Hematopoietic multipotent progenitor cell treated with erythropoietin and hydrocortisone succinate and interleukin-3 and kit ligand, for 6 days (in vitro differentiated cells): ENCODE measurements at places on chromosomes 1 and 21.

DNA sequence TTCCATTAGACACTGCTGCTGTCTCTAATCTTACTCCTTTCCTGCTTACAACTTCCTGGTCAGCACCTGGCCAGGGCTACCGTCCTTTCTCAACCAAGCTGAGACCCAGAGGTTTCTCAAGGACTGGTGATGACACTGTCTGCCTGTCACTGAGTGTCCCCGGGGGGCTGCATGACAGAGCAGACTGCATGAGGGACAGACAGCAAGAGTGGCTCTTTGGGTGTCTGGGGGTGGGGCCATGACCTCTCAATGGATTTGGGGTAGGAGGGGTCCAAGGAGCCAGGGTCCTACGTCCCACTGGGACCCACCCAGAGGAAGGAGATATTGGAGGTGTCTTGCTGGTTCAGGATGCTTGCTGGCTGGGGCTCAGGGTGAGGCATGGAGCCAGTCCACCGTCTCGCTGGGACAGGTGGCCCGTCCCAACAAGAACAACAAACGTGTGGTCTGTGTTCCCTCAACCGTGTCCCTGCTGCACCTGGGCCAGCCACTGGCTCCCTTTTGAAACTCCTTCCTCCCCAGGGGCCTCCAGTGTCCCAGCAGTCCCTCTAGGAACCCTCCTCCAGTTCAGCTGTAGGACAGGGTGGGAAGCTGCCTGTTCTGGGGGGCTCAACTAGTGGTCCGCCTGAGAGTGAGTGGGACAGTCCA, 344.6 kb upstream of the AJAP1 start:
- no peak for DNase-seq

- DNase-seq, result no peak
Measured at GRCh38 chr1:157485793-157486192, 66.5 kb downstream of the FCRL5 start.

DNA sequence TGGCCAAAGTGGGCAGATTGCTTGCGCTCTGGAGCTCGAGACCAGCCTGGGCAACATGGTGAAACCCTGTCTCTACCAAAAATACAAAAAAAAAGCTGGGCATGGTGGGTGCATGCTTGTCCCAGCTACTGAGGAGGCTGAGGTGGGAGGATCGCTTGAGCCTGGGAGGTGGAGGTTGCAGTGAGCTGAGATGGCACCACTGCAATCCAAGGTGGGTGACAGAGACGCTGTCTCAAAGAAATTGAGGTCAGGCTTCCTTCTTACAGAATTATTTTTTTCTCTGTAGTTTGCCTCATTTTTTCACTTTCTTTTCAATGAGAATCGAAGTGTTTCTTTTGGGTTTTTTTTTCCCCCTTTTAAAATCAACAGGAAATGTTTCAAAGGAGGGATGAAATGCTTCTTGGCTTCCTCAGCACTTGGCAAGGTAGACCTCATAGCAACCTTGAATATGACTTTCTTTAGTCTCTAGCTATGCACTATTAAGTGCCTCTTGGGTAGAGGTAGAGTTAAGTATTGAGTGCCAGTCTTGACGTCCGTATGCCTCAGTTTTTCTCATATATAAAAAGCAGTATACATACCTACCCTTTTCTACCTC, 40.3 kb downstream of the MDM4 start:
- DNase-seq, result no peak

DNA sequence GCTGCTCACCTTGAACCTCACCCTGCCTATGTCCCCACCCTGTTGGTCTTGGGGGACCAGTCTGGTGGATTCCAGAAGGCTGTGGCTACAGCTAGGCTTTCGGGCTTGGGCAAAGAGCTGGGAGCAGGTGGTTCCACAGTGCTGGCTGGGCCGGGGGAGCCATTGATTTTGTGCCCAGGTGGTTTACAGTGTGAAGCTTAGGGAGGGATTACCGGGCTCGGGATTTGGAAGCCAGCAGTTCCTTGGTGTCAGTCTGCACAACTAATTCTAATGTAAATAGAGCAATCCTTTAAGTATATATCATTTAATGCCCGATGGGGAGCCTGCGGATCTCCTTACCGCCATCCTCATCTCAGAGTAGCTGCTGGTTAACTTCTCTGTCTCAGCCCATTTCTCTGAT, 38.2 kb downstream of the PRDM16 start:
- no peak for DNase-seq

DNA sequence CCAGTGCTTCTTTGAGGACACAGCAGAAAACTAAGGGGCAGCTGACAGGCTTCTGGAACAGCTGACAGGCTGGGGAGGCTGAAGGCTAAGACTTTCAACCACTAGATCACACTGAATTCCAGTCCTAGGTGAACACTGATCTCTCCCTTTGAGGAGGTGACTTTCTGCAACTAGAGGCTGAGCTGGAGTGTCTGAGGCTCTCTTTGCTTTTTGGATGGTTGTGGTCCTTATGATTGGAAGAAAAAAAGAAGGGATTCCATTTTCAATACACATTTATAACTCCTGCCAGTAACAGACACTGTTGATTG, 1.4 kb downstream of the IL6R start:
- DNase-seq, result no peak

DNA sequence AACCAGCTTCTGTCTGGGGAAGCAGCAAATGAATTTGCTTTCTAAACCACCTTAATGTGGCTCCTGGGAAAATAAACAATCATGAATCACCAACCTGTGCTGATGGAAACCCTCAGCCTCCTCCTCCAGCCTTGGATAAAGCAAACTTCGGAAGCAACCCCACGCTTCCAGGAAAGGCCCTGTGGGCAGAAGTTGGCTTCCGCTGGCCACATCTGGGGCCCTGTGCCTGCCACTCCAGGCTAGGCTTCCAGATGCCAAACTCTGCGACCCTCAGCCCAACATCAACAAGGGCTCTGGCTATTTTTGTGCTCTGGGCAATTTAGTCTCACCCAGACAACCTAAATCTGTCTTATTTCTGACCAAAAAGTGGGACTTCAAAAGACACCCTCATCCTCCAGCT, 6.2 kb upstream of the OXCT2 start:
- DNase-seq, result no peak

DNA sequence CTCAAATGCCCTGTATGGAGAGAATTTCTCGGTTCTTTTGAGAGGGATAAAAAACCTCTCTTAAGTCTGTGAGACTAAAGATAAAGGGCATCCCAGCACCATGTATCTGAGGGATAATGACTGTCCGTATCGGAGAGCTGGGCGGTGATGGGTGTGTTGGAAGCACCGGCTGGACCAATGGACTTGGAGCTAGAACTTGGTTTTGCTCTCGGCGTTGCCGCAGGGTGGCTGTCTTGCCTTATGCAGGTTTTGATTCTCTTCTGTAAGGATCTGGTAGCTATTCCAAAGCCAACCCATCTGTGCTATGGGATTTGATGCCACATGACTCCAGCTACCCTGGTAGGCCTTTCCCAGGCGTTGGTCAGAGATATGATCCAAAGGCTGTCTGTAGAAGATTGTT, 348.8 kb downstream of the KIF26B start:
- no peak for DNase-seq

- peak; percentile 46 for DNase-seq
Measured at GRCh38 chr1:32798679-32799416, 18.3 kb downstream of the YARS1 start.

DNA sequence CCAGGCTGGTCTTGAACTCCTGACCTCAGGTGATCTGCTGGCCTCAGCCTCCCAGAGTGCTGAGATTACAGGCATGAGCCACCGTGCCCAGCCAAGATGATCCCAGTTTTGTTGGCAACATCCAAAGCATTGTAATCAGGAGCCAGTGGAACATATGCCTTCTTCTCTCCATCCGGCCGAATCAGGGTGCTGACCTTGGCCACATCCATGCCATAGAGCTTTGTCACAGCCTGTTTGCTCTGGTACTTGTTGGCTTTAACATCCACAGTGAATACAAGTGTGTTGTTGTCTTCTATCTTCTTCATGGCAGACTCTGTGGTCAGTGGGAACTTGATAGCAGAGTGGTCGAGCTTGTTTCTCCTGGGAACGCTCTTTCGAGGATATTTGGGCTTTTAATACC, 17.1 kb downstream of the TNFRSF8 start:
- no peak for DNase-seq

GRCh38 chr1:27863538-27863915, 8.8 kb upstream of the THEMIS2 start:
- peak; percentile 51 for DNase-seq

- DNase-seq, result no peak
Measured at GRCh38 chr1:88708011-88708410, 23.9 kb downstream of the PKN2 start.

DNA sequence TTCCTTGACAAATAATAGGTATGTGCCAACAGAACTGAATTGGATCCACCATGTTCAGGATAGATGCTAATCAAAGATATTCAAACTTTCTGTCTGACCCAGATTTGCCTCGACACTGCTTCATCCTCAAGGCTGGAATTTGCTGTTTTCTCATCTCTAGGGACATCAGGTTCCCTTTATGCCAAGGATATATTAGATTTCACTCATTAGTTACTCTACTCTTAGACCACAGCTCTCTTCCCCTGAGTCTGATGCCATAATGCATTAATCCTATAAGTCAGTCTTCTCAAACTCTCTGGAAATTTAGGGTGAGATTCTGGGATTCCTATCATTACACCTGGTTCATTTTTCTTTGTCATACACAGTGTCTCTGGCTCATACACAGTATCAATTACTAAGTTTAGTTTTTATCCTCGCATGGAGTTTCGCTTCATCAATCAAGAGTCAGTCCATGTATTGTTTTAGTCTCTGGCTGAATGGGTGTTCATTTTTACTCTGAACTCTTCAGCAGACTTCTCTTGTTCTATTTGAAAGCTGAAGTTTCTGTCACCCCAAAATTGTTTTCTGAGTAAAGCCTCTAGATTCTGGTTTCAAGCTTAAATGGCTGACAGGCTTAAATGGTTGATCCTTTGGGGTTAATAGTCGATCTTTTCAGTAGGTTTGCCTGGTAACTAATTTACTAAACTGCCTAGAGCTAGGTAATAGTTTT, 9.3 kb upstream of the DCAF6 start:
- no peak for DNase-seq

- no peak for DNase-seq
Measured at GRCh38 chr1:29786791-29787732, 550.7 kb downstream of the PTPRU start.
